ENCODE measurements at places on chromosomes 3 and 15.
A peak's percentile ranks its signal among the peaks of the same experiment; 100 is the strongest.

DNA sequence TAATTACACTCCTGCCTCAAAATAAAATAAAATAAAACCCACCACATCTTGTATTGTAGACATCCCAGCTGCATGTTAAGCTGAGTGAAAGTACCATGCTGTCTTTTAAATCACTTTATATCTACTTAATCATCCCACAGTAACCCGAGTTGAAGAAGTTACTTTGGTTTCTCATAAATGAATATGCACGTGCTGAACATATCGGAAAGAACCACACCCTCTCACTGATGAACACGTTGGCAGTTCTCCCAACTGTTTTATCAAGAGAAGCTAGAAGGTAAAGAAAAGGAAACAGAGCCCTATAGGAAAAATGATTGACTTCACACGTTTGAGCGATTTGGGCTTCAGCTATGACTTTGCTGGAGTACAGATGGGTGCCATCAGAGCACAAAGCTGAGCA lies 15.9 kb upstream of the TM4SF19 start:
- no peak overlapping the region for H3K4me3 ChIP-seq
- peaks cover 59% of the 10 kb centered on the region for H3K36me3 ChIP-seq
- H3K27me3 ChIP-seq: no peaks in the 10 kb centered on the region
- no peak for DNase-seq
- no peak overlapping the region for H3K27ac ChIP-seq

DNA sequence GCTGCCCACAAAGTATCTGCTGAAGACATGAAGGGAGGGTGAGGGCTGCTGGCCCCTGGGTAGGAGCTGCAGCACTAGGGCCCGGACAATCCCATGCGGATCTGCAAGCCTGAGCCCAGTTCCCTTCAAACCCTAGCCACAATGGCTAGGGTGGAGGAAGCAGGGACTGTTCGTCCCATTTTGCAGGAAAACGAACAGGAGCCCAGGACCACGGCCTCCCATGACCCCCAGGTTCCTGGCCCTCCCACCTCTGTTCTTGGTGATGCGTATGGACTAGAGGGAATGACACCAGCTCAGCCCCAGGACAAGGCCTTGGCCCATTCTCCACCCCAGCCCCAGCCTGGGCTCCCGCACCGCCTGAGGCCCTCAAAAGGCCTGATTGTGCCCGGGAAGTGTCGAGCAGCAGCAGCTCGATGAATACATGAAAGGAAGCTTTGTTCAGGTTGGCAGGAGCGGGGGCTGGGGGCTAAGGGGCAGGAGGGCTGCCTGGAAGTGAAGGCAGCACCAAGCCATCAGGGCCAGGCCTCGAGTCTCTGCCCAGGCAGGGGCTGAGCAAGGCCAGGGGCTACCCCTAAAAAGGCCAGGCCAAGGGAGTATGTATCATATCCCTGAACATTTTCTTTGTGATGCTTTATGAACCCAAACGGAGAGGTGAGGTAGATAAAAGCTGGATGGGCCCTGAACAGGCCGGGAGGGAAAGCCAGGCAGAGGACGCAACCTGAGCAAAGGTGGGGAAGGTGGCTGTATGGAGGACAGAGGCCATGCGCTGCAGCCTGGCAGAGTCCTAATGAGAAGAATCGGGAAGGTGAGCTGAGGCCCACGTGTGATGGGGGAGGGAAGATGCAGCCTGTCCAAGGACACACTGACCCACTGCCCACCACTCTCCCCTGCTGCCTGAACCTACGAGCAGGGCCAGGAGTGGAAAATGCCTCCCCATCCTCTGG lies 12.2 kb downstream of the SEMA7A start:
- DNase-seq: no peak
- H3K4me1 ChIP-seq: no peaks in the 10 kb centered on the region
- no peak overlapping the region for H3K4me3 ChIP-seq
- no peak overlapping the region for H3K27ac ChIP-seq
- H3K36me3 ChIP-seq: no peaks in the 10 kb centered on the region
- no peaks in the 10 kb centered on the region for H3K27me3 ChIP-seq

DNA sequence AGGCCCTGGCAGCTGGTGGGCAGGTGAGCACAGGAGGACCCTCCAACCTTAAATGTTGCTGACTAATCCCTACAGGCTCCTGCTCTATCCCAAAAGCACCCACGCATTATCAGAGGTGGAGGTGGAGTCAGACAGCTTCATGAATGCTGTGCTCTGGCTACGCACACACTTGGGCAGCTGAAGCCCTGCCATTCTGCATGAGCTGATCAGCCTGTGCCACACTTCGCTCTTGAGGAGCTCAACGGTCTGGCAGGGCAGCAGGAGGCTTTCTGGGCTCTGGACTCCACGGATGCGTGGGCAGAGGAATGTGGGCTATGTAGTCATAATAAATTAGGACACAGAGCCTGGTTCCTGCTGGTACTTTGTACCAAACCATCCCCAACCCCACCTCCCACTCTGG lies 6.1 kb downstream of the MST1 start:
- no peak overlapping the region for H3K27ac ChIP-seq
- H3K27me3 ChIP-seq: no peaks in the 10 kb centered on the region
- DNase-seq: no peak
- no peak overlapping the region for H3K4me3 ChIP-seq

DNA sequence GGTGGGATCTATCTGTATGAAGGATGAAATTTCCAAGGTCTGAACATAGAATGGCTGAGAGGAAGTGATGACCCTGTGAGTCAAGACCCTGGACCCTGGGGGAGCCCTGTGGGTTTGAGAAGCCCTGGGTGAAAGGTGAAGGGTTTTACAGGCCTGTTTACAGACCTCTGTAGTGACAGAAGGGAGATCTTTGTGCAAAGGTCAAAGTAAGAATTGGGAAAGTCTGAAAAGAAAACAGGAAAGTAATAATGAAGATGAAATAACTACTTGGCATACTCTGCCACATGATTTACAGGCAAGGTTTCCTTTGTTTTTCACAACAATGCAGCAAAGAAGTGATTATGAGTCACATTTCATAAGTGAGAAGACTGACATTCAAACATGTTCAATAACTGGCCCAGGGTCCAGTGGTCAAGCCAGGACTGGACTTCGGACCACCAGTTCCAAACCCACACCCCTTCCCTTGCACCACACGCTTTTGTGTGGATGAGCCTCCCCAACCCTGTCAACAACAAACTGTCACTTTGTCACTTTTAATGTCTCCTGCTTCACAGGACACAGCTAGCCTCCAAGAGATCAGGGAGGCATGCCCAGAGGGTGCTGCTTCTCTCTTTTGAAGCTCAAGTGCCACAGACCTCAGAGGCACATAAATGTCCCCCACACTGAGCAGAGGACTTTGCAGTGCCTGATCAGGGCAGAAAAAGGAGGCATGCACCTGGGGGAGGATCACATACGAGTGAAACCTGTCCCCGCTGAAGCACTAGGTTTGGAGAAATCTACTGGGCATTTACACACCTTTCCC lies 21.5 kb downstream of the CD86 start:
- H3K4me3 ChIP-seq: no peak overlapping the region
- H3K36me3 ChIP-seq: no peaks in the 10 kb centered on the region
- no peak overlapping the region for H3K27ac ChIP-seq
- no peak for DNase-seq
- H3K27me3 ChIP-seq: peaks cover 4% of the 10 kb centered on the region

DNA sequence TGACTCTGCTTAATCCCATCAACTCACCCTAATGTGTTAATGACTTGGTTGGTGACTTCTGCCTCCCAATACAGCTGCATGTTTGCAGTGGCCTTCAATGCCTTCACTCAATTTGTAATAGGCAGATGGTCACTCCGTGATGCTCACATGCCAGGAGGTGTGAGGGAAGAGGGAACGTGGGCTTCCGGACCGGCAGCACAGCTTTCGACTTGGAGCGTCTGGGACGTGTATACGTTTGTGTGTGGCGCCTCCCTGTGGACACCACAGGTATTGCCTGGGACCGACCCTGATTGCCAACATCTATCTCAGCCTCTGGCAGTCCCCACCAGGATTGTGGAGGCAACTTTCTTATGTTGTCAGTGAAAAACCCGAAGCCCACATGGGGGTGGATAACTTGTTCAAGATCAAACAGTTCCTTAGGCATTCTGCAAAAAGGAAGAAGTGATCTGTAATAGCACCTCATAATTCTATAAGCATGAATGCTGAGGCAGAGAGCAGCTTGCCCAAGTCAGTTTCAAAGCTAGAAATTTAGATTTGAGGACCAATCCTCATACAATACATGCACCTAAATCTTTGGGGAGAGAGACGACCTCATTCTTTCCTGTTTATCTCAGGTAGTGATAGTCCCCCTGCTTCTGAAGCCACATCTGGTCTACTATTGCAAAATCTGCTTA lies 16.9 kb downstream of the MRPL46 start:
- no peak overlapping the region for H3K27ac ChIP-seq
- no peaks in the 10 kb centered on the region for H3K27me3 ChIP-seq
- DNase-seq: peak; percentile 66
- no peaks in the 10 kb centered on the region for H3K4me1 ChIP-seq
